ENCODE measurements at places on chromosomes 3 and 15.

GRCh38 chr15:29259233-29259632 lies 10.4 kb downstream of the NSMCE3 start:
- no peak for DNase-seq

DNA sequence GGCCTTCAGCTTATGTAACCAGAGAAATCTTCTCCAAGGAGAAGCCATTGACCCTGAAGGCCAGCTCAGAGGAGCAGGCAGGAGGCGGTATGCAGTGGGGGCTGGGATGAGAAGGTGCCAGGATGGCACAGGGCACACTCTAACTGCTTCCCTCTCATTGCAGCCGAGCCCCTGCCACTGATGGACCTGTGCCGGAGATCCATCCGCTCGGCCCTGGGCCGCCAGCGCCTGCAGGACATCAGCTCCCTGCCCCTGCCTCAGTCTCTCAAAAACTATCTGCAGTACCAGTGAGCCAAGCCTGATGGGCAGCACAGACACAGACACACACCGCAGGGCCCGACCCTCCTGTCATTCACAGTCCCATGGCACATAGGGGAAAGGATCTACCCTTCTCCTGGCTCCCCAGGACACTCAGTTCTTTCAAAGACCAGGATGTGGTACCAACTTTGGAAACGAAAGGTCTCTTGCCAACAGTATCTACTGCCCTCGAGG lies 84.6 kb upstream of the PXYLP1 start:
- no peak for DNase-seq

GRCh38 chr15:67747921-67748320 lies 77.4 kb upstream of the SKOR1 start:
- DNase-seq: no peak

DNA sequence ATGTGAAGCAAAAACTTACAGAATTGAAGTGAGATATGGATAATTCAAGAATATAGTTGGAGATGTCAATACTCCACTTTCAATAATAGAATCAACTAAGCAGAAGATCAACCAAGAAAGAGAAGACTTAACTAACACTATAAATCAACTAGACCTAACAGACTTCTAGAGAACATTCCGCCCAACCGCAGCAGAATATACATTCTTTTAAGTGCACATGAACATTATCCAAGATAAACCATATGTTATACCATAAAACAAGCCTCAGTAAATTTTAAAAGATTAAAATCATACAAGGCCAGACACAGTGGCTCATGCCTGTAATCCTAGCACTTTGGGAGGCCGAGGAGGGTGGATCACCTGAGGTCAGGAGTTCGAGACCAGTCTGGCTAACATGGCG lies 5.5 kb upstream of the TEX55 start:
- no peak for DNase-seq

- DNase-seq: no peak
Observed at GRCh38 chr15:100310513-100311153, 31.1 kb downstream of the ADAMTS17 start.

GRCh38 chr15:58545307-58546065 lies 113.7 kb downstream of the LIPC start:
- no peak for DNase-seq

GRCh38 chr15:78225783-78226541 lies 8.4 kb downstream of the ACSBG1 start:
- DNase-seq: no peak

GRCh38 chr15:62850318-62850717 lies 192.2 kb upstream of the TPM1 start:
- no peak for DNase-seq

DNA sequence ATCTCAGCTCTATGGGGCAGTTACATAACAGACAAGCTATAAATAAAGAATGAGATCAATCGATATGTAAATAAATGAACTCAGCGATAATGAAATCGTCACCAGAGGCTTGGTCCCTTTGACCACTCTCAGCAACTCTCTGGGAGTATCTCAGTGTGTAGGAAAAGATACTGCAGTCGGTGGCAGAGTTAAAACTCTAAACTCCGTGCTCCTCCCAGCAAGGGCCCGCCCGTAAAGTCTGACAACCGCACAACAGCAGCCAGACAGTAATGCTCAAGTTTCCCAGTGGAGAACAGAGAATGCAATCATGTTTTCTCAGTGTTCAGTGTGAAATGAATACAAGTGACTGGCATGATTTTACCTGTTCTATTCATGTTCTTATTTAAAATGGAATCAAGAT lies 28.3 kb upstream of the IGF1R start:
- no peak for DNase-seq

DNA sequence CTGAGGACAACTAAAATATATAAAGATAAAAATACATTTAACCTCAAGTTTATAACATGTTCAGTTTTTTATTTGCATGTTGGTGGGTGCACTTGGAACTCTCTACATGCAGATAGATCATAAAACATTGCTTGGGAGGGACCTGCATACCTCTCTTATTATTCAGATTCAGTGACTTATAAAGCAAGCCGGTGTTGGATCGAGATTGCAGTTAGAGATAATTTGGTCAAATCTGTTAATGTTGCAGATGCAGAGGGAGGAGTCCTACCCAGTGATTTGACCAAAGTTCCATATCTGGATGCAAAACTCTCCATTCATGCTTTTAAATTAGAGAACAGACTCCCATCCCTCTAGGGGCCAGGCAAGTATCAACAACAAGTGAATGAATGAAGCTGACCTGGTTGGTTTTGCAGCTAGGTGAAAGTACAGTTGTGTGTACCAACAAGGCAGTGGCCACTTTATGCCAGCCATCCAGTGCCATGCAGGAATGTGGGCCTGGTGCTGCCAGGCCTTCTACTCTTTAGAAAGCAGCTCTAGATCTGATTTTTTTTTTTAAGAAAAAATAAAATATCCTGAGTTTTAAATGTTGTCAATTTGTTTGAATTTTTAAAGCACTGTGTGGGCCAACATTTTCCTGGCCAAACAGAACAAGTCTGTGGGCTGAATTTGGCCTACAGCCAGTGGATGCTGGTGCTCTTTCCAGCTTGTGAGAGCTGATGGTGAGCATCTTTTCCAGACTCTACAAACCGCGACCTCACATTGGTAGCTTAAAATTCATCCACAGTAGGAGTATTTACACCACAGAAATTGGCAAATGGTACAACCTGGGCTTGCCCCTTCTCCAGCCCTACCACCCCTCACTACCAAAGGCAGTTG lies 12.3 kb downstream of the CDIN1 start:
- no peak for DNase-seq

DNA sequence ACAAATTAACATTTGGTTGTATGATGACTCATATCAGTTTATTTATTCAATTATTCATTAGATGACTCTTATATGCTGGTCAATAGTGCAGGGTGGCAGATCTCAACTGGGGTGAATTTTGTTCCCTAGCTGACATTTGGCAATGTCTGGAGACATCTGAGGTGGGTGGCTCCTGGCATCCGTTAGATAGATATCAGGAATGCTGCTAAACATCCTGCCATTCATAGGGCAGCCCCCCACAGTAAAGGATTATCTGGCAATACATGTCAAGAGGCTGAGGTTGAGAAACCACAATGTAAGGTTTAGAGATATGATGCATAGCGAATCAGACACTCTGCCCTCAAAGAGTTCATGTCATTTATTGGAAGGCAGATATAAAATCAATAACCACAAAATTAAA lies 719.9 kb downstream of the CADM2 start:
- DNase-seq: no peak

- DNase-seq: no peak
Observed at GRCh38 chr15:42494998-42495360, 455 bp upstream of the SNAP23 start.
